AG10803 (cell line): ENCODE measurements at places on chromosomes 5 and 9.
A peak's percentile ranks its signal among the peaks of the same experiment; 100 is the strongest.

DNA sequence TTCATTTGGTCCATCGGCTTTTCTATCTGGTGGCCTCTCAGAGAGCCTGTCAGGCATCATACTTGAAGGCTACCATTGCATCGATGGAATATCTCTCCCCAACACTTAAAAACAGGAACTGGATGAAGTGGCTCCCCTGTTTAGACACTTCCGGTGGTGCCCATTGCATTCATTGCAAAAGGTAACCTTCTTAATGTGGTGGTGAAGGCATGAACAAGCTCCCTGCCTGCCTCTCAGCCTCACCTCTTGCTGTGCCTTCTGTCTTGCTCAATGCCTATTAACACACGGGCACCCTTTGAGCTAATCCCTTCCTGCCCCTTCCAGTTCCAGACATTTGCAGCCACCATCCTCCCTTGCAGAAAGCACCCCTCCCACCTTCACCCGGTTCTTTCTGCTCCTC, 233.1 kb upstream of the MSX2 start:
- no peak for DNase-seq

- DNase-seq = no peak
Measured at GRCh38 chr5:1153428-1153827, 41.6 kb upstream of the SLC12A7 start.

DNA sequence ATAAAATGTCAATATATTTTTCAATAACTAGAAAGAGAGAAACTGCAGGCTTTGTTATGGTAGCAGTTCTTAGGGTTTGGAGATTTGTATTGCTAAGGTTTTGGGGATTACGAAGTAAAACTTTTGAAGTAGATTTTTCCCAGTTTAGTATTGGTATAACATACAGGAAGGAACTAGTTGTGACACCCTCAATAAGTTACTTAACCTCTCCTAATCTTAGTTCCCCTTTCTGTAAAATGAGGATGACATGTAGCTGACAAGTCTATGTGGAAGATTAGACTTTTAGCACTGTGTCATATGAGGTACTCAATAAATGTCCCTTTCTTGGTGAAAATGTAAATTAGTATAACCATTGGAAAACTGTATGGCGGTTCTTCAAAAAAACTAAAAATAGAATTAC, 73.4 kb upstream of the ATG10 start:
- DNase-seq = no peak

DNA sequence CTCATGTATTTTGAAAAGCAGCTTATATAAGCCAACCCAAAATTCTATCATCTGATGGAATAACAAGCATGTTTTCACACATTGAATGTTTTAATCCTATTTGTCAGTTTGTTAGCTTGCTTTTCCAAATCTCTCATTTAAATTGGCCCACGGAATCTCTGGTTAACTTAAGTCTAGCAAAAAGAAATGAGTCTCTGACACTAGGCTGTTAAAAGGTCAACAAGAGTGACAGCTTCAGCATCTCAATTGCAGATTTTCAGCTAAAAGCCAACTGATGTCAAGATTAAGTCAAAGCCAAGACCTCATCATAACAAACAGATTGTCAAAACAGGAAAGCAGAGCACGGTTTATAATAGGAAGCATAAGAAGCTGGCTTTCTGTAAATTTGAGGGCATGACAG, 49.4 kb upstream of the CDH9 start:
- DNase-seq = no peak

DNA sequence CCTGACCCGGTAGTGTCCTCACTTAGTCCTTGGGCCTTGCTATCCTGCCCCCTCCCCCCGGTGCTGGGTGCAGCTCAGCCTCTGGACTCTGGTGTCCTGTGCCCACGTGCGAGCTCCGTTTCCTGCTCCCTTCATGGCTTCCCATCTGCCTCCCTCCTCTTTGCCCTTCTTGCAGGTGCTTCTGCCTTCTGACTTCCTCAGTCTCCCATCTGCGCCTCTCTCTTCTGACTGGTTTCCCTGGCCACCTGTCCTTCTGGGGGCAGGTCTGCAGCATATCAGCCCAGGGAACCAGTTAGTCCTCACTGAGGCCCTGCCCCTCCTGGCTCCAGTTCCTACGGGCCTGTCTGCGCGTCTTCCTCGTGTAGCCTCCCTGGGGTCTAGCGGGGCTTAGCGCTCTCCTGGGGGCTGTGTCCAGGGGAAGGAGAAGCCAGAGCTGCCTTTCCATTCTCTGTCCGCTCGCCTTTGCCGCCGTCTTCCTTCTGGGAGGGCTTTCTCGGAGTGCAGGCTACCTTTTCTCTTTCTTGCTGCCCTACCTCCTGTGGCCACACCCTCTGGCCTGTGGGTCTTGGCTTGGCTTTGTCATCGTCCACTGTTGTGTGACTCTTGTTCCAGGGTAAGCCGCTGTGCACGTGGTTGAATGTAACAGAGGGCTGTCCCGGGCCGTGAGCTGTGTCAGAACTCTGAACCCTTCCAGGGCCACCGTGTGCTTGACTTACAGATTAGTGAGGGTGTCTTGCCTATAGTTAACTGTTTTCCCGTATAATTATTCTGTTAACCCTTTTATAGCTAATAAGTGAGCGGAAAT, 51.8 kb downstream of the EHMT1 start:
- DNase-seq = no peak

DNA sequence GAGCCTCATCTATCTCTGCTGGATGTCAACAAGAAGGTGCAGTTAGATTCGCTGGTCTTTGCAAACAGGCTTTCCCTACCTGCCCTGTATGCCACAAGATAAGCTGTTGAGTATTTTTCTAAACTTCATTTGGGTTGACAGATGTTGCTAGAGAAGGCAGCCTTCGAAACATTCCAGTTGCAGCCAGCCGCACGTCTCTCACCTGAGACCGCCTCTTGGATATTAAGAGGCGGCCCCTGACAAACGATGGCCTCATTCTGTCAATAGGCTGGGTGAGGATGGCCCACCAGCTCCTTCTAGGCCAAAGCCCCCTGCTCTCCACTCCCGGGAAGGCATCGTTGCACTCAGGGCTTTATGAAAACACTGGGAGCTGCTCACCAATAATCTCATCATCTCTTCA, 181.6 kb downstream of the DAB2IP start:
- no peak for DNase-seq

DNA sequence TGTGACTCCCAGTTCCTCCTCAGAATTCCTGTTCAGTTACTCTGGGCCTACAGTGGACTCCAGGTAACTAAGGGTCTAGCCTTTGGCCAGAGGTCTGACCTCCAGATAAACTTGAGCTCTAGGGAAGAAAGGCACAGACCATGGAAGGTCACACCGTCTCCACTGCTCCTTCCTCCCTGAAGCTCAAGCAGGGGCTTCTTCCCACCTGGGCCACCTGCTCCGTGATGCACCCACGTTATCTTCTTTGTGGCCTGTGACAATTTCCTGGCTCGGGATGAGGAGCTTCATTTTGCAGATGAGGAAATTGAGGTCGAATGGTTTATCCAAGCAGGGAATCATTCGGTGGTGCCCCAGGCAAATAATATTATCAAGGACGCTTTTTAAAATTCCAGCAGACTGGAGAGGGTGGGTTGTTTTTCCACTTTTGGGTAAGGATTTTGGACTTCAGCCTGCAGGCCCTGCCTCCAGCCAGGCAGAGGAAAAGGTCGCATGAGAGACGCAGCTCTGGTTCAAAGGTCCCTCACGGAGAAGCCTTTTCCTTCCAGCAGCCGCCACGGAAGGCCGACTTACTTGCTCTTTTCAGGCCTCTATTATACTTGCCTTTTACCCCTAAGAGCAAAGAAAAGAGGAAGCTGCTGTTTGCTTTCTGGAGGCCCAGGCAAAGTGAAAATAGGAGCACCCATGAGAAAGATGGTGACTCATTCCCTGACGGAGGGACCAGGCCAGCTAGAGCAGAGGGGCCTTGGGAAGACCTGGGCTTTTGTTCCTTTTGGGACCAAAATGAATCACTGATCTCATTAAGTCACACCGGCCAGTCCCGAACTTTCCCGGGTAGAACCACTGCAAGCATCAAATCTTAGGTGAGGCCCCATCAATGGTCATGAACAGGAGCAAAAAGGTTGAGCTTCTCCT, 22.8 kb upstream of the DUSP1 start:
- no peak for DNase-seq

DNA sequence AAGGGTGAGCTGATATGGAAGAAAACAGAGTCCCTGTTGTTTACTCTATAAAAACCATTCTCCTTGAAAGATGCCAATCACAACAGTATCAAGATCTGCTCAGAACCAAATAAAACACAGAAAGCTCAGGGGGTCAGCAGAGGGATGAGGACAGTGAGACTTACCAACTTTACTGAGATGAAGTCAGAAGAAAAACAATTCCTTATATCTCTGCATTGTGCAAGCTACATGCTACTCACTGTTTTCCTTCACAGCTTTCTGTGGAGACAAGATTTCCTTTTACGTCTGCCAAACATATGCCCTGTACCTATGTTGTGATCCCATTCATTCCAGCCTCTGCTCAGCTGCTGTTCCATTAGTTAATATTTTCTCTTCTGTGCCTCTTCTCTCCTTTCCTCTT, 185.6 kb downstream of the TSSK1B start:
- no peak for DNase-seq

- no peak for DNase-seq
Measured at GRCh38 chr9:136098844-136099243, 3.8 kb upstream of the NACC2 start.

DNA sequence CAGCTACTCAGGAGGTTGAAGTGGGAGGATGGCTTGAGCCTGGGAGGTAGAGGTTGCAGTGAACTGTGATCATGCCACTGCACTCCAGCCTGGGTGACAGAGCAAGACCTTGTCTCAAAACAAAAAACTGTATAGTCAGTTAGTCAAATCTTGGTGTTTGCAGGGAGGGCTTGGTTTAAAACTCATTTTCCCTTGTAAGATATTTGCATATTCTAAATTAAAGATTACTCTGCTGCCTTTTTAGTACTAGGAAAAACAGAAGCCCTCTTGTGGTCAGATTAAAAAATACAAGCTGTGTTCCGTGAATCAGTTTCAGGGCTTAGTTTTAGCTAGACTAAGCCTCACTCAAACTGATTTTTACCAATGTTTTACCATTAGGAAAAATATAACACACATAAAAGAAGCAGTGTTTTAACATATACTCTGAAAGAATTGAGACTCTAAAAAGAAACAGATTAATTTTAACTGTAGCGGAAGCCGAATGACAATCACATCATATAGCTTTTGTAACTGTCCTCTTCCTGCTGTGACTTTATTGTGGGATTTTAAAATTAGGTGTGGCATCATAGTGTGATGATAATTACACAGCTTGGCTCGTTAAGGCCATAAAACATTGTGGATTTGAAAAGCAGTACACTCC, 84.9 kb upstream of the BASP1 start:
- peak; percentile 46 for DNase-seq

- no peak for DNase-seq
Measured at GRCh38 chr9:86639287-86639686, 285.1 kb upstream of the TUT7 start.

DNA sequence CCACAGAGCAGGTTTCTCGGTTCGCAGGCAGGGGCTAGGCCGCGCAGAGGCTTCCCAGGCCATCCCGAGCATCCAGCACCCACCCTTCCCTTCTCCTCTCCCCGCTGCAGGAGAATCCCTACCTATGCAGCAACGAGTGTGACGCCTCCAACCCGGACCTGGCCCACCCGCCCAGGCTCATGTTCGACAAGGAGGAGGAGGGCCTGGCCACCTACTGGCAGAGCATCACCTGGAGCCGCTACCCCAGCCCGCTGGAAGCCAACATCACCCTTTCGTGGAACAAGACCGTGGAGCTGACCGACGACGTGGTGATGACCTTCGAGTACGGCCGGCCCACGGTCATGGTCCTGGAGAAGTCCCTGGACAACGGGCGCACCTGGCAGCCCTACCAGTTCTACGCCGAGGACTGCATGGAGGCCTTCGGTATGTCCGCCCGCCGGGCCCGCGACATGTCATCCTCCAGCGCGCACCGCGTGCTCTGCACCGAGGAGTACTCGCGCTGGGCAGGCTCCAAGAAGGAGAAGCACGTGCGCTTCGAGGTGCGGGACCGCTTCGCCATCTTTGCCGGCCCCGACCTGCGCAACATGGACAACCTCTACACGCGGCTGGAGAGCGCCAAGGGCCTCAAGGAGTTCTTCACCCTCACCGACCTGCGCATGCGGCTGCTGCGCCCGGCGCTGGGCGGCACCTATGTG, 36.1 kb downstream of the NTNG2 start:
- no peak for DNase-seq

- DNase-seq = no peak
Measured at GRCh38 chr5:177468329-177468684, 5.1 kb downstream of the DBN1 start.

DNA sequence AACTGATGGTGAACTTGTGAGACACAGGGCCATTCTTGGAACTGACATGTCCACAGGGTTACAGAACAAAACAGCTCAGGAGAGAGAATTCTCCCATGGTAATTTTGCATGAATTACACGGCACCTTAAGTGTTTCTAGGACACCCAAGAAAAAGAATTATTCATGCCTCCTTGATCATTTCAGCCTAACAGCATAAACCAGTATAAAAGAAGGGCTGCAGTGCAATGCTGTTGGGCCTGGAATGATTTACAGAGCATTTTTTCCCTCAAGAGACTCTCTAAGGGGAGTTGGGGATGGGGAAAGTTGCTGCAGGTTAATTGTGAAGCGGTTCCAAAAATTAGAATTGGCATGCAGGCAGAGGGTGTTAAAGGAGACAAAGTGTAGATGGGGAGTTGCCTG, 136.4 kb upstream of the FBXL7 start:
- no peak for DNase-seq

GRCh38 chr9:129235931-129236331, 57.9 kb upstream of the IER5L start:
- no peak for DNase-seq

GRCh38 chr5:150582241-150583109, 58.0 kb upstream of the SYNPO start:
- peak; percentile 64 for DNase-seq

- no peak for DNase-seq
Measured at GRCh38 chr5:96278981-96279380, 154.1 kb downstream of the PCSK1 start.
